ENCODE measurements at places on chromosomes 7 and 10.
A peak's percentile ranks its signal among the peaks of the same experiment; 100 is the strongest.

DNA sequence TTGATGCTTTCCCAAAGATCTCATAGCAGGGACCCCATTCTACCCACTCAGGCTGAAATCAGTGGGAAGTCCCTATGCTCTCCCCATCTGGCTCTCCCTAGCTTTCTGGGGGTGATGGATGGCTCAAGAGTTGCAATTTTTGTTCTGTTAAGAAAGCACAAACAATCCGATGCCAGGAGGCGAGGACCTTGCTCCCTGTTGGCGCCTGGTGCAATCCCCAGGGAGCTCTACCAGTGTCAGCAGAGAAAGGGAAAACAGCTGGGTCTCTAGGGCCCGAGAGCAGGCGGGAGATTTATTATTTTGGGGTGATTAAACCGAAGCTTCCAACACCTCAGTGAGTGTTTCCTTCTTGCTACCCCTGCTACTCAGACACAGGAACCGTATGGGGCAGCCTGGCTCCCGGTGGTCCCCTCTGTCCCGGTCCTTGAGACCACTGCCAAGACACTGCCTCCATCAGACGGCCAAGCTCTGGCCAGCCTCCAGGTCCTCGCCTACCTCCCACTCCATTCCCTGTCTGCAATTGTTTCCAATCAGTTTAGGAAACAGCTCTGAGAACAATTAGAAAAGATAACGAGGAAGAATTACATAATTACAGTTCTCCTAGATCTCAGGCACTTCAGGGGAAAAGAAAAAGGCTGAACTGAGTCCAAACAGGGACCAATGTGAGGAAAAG lies 147.9 kb downstream of the PLXNA4 start:
- DNase-seq: no peak

DNA sequence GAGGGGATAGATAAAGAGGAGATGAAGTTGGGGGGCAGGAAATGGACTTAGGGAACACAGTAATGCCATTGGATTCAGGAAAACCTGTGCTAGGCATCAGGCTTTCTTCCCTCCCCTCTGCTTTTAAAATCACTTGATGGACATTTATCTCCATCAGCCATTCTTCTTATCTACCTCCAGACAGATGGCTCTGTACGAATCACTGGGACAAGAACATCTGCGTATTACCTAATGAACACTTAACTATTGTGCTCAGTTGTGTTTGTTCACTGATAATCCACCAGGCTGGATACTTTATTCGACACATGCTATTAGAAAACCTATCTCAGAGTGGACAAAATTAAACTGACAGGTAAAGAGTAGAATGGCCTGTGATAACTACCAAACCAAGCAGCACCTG lies 40.0 kb downstream of the TNKS2 start:
- DNase-seq: no peak

GRCh38 chr10:21162948-21163347 lies 265.8 kb upstream of the NEBL start:
- no peak for DNase-seq

DNA sequence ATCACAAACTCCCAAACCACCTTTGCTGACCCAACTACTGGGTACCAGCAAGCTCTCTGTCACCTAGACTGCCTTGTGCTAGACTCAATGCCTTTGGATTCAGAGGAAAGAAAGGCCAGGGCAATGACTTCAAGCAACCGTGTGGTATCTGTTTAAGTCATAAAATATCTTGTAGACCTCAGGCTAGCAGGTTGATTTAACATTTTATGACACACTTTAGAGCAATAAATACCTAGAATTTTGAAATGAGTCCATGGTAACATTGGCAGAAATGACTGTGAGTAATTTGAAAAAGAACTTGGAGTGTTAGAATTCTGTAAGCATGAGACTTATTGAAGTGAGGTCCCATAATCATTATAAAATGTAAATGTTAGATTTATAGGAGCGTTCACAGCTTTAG lies 87.2 kb downstream of the TWIST1 start:
- peak; percentile 70 for DNase-seq

GRCh38 chr10:120926611-120927010 lies 75.4 kb downstream of the WDR11 start:
- DNase-seq: no peak

Data from AG09309 (cell line).